ENCODE measurements at places on chromosomes 2 and 18. TPM values are rescaled to one million over a fixed set of nuclear protein-coding genes. Genes with fewer than 3 reads are reported as not detected.

Gene CFC1
- not detected for polyA plus RNA-seq

Gene NOSTRIN
- polyA plus RNA-seq, result not detected

Gene FOXI3
- not detected for polyA plus RNA-seq

Gene NR4A2
- 20.1 TPM for polyA plus RNA-seq

Gene KYNU
- not detected for polyA plus RNA-seq

Gene CYTIP
- polyA plus RNA-seq, result 140 TPM

Gene AGAP1
- polyA plus RNA-seq, result not detected

Gene DOK6
- polyA plus RNA-seq, result 0.06 TPM

Gene RALBP1
- polyA plus RNA-seq, result 47.2 TPM

Gene MBD5
- polyA plus RNA-seq, result 15.4 TPM

Gene NRBP1
- polyA plus RNA-seq, result 107 TPM

Gene CABYR
- polyA plus RNA-seq, result not detected

Gene OXER1
- polyA plus RNA-seq, result not detected

Gene ARHGAP25
- polyA plus RNA-seq, result 95.4 TPM

Gene CERKL
- polyA plus RNA-seq, result 16.7 TPM

Gene FAM237A
- polyA plus RNA-seq, result not detected

Gene SLC8A1
- not detected for polyA plus RNA-seq

Gene CHRNG
- 0.59 TPM for polyA plus RNA-seq

Gene NFU1
- polyA plus RNA-seq, result 78.6 TPM

Gene ATL2
- 14.2 TPM for polyA plus RNA-seq

Gene SCN3A
- polyA plus RNA-seq, result not detected

Gene CENPA
- 0.27 TPM for polyA plus RNA-seq

Gene UPP2
- polyA plus RNA-seq, result not detected

Gene ZNF638
- polyA plus RNA-seq, result 51.9 TPM

Gene GPR55
- 3.2 TPM for polyA plus RNA-seq

Gene SIX3
- not detected for polyA plus RNA-seq

Gene ANO7
- polyA plus RNA-seq, result not detected

Gene MCEE
- 25.1 TPM for polyA plus RNA-seq

Gene XDH
- not detected for polyA plus RNA-seq

Gene DES
- polyA plus RNA-seq, result not detected

Gene ASXL3
- polyA plus RNA-seq, result not detected

Gene DCTN1
- 80.1 TPM for polyA plus RNA-seq

Gene TMEM178A
- not detected for polyA plus RNA-seq

Gene ACVR1C
- polyA plus RNA-seq, result 0.67 TPM

Gene TRIM43
- not detected for polyA plus RNA-seq

Gene NEU2
- polyA plus RNA-seq, result not detected

Gene CTAGE1
- not detected for polyA plus RNA-seq

Gene CD8B
- 2,487 TPM for polyA plus RNA-seq

Gene SH3YL1
- 38.1 TPM for polyA plus RNA-seq

Gene ARHGAP28
- not detected for polyA plus RNA-seq

Gene FAM228A
- polyA plus RNA-seq, result 0.14 TPM

Gene NT5C1B
- polyA plus RNA-seq, result 0.57 TPM

Gene CWC22
- polyA plus RNA-seq, result 34.4 TPM

Gene TMEM169
- 1.8 TPM for polyA plus RNA-seq

Gene L3MBTL4
- 0.13 TPM for polyA plus RNA-seq

Gene STPG4
- not detected for polyA plus RNA-seq

Gene XRCC5
- 364 TPM for polyA plus RNA-seq

Gene FAM124B
- not detected for polyA plus RNA-seq

Gene NYAP2
- polyA plus RNA-seq, result not detected

Gene POTEC
- polyA plus RNA-seq, result not detected

Gene SRD5A2
- polyA plus RNA-seq, result 0.09 TPM

Gene HRH4
- not detected for polyA plus RNA-seq

Gene PJVK
- 0.38 TPM for polyA plus RNA-seq

Gene C2orf72
- not detected for polyA plus RNA-seq

Gene NTSR2
- not detected for polyA plus RNA-seq

Gene BCL11A
- polyA plus RNA-seq, result 1.4 TPM

Gene PPP1R1C
- polyA plus RNA-seq, result not detected

All from naive thymus-derived CD8-positive, alpha-beta T cell (primary cell).